ENCODE measurements at places on chromosomes 3 and 15.
A peak's percentile ranks its signal among the peaks of the same experiment; 100 is the strongest.

DNA sequence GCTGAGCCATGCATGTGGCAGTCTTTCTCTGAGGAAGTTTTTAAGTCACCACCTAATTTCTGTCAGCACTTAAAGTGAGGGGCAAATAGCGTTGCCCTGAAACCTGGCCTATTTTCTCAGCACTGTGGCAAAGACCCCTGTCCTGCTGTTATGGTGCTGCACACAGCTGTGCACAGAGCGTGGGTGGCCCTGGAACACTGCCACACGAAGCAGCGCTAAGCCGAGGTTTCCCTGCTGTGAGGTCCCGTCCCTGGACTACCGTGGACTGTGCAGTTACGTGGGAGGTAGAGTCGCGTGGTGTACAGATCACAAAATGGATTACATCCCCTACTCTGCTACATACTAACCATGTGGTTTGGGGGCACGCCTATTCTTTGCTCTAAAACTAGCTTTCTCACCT, 101.6 kb upstream of the NR2E3 start:
- ATAC-seq = no peak

DNA sequence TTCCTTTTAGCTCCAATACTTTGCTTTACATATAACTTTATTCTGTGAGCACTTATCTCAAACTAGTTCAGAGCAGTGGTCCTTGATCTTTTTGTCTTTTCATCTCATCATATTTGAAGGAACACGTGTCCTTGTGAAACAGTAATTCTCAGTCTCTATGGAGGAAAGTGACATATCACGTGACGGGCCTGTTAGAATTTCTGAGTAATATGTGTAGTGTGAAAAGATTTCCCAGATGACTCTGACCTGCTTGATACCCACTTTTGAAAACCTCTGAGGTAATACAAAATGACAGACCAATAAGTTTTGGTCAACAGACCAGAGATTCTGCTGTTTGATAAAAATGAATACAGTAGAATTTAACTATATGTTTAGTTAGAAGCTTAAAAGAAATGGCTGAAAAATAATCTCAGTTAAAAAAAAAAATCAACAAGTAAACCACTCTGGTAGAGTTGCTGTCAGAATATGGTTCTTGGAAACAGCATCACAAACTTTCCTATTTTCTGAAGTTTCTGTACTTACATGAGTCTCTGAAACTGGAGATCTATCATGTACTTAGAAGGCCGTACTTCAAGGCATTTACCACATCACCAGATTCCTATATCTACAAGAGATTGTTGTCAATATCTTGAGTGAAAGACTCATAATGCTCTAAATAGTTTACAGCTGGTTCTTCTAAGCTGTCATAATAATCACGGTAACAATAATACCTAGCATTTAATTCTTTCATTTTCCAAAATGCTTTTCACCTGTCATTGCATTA, 590.2 kb upstream of the TBL1XR1 start:
- peak; percentile 76 for ATAC-seq

GRCh38 chr15:41634072-41634626, 26.1 kb upstream of the MGA start:
- ATAC-seq = peak; percentile 60

DNA sequence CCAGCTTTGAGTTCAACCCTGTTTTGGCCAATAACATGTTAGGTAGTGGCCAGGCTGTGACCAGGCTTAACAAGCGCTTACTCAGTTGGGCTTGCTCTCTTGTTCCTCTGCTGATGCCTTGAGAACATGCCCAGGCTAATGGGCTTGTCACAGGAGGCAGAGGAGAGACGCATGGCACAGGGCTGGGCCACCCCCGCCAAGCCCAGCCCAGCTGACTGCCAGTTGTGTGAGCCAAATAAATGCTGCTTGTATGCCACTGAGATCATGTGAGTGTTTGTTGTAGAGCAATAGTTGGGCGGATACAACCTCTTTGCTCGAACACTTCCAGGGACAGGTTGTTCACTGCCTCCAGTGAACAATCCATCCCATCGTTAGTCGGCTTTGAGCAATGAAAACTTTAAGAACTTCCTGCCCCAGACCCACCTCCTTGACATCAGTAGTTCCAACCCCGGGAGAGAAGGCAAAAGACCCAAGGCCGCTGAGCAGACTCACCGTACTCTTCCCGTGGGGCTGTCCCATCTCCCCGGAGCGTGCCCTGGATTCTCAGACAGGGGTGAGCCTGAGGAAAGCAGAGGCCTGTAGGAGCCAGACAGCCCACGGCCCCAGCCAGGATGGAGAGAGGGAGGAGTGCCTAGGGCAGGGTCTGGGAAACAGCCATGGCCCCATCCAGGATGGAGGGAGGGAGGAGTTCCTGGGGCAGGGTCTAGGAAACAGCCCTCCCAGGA, 4.1 kb downstream of the PLA2G4F start:
- no peak for ATAC-seq

DNA sequence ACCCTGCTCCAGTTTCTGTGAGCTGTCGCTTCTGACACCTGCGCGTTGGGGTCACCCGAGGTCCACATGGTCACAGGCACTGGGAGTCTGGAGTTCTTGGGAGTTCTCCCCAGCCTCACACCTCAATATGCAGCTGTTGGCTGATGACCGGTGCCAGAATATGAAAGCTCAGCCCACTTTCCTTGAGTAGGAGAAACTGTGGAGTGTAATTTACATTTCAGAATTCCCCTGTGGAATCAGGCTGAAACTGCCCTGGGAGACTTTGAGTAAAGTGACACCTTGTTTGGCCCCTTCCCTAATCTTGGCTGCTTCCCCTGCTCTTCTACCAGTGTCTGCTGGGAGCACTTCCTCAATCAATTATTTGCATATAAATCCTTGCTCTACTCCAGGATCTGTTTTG, 255.9 kb downstream of the NFKBIZ start:
- ATAC-seq = no peak

- no peak for ATAC-seq
Measured at GRCh38 chr3:18835021-18835420, 313.3 kb upstream of the KCNH8 start.

DNA sequence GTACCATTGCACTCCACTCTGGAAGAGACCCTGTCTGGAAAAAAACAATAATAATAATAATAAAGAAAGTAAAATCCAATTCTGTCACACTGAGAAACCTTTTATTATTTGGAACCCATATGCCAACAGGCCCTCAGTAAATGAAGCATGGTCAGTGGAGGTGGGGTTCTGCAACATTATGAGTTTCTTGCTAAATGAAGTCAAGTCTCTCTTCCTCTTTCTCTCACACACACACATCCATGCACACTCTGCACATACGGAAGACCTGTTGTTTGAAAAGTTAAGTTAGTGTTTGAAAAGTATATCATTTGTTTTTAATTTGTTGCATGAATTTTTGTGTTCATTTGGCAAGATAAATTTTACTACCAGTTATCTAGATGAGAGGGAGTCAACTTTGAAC, 27.8 kb downstream of the GAP43 start:
- ATAC-seq = peak; percentile 92

DNA sequence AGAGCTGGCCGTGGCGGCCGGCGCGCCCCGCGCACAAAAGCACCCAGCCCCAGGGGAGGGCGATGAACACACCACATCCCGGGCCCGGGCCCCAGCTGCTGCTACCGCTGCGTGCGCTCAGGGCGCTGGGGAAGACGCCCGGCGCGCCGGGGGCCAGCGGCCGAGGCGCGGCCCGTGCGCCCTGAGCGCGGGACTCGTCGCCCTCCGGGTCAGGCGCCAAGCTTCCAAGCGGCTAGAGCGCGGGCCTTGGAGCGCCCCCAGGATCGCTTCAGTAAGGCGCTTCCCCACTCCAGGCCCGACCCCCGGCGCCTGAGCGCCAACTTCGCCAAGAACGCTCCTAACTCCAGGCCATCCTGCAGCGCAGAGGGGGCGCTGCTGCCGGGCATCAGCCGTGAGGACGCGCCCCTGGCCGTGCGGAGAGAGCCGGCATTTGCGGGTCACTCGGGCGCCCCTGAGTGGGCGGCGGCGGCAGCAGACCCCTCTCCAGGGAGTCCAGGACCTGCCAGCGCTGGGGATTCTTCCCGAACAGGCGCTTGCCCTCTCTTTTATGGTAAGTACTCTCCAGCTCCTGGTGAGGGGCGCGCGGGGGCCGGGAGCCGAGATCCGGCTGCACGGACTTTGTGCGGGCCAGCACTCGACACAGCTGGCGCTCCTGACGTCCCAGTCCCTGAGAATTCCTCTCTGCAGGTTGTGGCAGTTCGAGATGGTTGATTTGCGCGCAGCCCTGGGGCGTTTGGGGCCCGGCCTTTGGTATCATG, 475 bp downstream of the SPSB4 start:
- ATAC-seq = no peak

GRCh38 chr3:141294301-141294700, 62.7 kb downstream of the PXYLP1 start:
- ATAC-seq = no peak

DNA sequence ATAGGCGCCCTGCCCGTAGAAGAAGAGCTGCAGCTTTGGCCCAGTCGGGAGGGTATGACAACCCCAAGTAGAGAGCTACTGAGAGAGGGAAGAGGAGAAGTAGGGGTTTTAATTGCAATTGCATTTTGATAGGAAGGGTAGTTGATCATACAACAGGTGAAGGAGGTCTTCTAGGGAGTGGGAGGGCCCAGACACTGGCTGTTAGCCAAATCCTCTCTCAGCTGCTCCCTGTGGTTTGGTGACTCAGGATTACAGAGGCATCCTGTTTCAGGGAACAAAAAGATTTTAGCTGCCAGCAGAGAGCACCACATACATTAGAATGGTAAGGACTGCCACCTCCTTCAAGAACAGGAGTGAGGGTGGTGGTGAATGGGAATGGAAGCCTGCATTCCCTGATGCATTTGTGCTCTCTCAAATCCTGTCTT, 408.9 kb upstream of the THBS1 start:
- ATAC-seq = no peak

- ATAC-seq = no peak
Measured at GRCh38 chr3:102087236-102087635, 237.9 kb downstream of the NFKBIZ start.

- no peak for ATAC-seq
Measured at GRCh38 chr15:57529748-57530147, 62.0 kb upstream of the MYZAP start.

DNA sequence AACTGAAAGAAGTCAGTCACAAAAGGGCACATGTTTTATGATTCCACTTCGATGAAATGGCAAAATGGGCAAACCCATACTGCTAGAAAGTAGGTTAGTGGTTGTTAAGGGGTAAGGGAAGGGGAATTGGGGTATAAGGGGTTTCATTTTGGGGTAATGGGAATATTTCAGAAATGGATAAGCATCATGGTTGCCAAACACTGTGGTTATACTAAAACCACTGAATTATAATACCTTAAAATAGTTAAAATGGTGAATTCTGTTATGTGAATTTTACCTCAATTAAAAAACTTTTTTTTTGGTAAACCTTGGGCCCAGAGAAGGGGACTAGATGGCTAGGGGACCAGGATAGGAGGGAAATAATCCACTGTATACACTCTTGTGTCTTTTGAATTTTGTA, 52.3 kb upstream of the BHLHE40 start:
- no peak for ATAC-seq

- ATAC-seq = no peak
Measured at GRCh38 chr15:51735228-51736010, 2.0 kb downstream of the LYSMD2 start.

DNA sequence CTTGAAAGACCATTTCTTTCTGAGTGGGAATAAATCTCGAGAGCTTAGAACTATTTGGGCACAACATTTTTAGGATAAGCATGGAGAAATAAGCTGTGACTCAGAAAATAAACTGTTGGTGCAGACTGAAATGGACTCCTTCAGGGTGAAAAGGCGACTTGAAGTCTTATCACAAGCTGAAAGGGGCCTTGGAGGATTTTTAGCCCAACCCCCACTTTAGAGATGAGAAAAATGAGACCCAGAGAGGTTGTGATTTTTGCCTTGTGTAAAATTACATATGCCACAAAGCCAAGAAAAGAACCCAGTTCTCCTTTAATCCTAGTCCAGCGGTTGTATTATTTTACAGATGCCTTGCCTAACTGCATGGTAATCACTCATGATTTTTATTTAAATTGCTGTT, 1.5 kb downstream of the ATP1B3 start:
- no peak for ATAC-seq

GRCh38 chr3:179463319-179463718, 12.0 kb upstream of the GNB4 start:
- no peak for ATAC-seq

DNA sequence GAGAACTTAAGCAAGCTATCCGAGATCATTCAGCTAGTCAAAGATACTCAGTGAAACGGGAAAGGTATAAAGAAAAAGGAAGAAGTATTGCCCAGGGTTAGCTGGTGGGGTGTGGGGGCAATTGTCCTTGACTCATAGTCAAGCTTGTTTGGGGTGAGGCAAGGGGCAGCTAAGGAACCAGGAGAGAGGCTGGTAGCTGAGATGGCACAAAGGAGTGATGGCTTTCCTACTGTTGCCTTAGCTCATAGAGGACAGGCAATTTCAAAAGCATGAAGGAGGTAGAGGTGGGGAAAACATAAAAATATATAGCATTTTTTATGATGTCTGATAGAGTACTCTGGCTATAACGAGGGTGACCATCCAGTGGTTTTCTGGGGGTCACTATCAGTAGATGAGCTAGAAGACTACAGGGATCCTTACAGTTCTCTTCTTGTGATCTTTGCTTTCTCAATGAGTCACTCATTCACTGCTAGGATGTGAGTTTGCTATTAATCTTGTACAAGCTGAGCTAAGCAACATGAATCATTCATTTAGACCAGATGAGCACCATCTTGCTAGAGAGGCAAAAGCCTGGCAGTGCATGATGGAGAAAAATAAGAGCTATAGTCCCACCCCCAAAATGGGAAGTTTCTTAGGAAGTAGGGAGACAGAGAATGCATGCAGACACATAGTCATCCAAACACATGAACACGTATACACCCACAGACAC, 207.1 kb upstream of the PFN2 start:
- peak; percentile 57 for ATAC-seq

DNA sequence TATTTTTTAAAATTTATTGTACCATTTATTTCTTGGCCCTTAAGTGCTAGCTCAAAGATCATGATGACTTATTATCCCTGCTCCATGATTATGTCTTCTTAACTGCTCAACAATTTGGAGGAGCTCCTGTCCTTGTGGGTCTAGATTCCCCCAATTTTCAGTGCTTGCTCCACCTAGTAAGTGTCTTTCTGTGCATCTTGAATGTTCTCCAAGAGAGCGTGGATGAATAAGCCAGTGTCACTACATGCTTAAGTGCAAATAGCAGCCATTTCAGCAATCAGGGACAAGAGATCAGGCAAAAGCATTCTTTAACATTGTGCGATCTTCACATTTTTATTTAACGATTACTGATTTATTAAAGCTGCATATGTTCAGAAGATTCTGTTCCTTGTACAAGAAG, 99.4 kb downstream of the ALCAM start:
- ATAC-seq = no peak

Data from stimulated activated memory B cell treated with anti-CD40 and anti-IgM and Interleukin-4, amounts not matched to agents 10 μg/mL and 1 μg/mL and 100 μg/mL, for 72 hours (primary cell).